Bronchus fibroblast of lung (primary cell): ENCODE measurements at places on chromosomes 7 and 10. TPM values are rescaled to one million over a fixed set of nuclear protein-coding genes. Genes with fewer than 3 reads are reported as not detected.

GNGT1 gene
- not detected in 2 replicates for total RNA-seq

C10orf67 gene
- under 0.01 TPM in 1 of 2 replicates, not detected in the other for total RNA-seq

FAM131B gene
- 0.84 and 1.0 TPM in 2 replicates for total RNA-seq

AHR gene
- 42.2 and 50.8 TPM in 2 replicates for total RNA-seq

EFCAB10 gene
- total RNA-seq: not detected in 2 replicates

MYOZ1 gene
- total RNA-seq: 0.15 TPM in 1 of 2 replicates, not detected in the other

CALCR gene
- total RNA-seq: not detected in 2 replicates

AKR1B15 gene
- total RNA-seq: not detected in 2 replicates

NUTM2E gene
- not detected in 2 replicates for total RNA-seq

TRIM50 gene
- not detected in 2 replicates for total RNA-seq

ZNF789 gene
- total RNA-seq: 4.7 and 5.8 TPM in 2 replicates

SLC16A9 gene
- 1.3 and 2.0 TPM in 2 replicates for total RNA-seq
